Stimulated activated CD4-positive, alpha-beta T cell treated with anti-CD3 and anti-CD28 coated beads, TNF-alpha, amount 100 ng/mL, for 1 hour (primary cell): ENCODE measurements at places on chromosomes 1 and 21.

- DNase-seq = no peak
Observed at GRCh38 chr1:148289647-148290046, 137.6 kb upstream of the NBPF11 start.

DNA sequence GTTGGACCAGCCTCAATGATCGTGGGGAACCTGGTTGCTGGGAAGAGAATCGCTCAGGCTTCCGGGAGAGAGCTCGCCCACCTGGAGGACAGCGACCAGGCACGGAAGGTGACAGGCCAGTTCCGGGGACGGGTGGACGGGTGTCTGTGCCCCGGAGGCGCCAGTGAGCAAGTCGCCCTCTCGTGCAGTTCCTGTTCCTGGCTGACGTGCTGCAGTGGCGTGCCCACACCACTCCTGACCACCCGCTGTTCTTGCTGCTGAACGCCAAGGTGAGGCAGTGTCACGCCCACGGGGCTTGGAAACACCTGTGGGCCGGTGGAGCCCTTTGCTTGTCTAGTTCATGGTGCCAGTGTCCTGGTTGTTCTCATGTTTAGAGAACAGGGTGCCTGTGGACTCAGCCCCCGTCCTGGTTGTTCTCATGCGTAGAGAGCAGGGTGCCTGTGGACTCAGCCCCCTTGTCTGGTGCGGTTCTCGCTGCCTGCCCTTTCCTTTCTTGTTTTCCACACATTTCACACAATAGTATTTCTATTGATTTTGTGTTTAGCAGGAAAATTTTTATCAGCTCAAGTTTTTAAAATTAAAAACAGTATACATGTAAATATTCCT lies 53.1 kb downstream of the S100B start:
- DNase-seq = no peak

DNA sequence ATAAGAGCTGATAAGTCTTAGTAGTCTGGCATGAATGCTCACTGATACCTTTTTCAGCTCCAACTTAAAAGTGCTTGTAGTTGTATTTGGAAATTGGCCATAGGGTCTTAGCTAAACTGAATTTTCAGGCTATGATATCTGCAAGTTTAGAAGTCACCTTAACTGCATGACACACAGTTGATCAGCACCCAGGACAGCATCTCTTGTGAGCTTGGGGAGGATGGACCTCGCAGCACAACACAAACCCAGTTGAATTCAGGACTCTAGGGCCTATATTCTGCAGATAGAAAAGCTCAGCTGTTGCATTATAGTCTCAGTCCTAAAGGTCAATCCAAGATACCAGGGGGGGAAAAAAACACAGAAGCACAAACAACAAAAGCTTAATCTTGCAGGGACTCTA lies 394.3 kb downstream of the KCNH1 start:
- no peak for DNase-seq

GRCh38 chr1:15684468-15685291 lies 560 bp downstream of the PLEKHM2 start:
- DNase-seq = no peak

DNA sequence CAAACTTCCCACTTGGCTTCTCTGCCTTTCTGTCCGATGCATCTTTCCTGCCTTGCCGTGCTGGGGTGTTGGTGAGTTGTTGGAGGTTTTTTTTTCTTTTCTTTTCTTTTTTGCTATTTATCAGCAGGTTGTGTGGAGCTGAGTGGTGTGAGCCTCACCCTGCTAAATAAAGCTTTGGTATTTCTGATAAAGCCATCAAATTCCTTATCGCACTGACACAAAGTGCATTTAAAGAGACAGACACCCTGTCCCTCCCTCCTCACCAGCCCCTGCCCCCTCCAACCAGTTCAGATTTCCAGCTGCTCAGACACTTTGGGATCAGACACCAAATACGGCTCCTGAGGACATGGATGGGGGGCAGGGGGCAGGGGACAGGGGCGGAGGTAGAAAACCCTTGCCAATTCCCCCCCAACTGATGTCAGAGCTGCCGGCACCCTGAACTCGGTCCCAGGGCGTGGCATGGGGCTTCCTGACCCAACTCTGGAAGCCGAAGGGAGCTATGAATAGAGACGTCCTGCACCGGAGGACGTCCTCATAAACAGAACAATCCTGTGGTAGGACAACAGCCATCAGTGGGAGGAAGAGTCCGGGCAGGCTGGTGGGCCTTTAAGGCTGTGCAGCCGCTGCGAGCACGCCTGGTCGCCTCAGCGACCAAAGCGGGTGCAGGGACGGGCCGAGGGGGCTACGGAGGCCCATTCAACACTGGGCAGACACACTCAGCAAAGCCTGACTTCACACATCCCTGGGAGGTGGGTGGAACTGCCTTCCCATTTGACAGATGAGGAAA lies 79.0 kb downstream of the CASZ1 start:
- no peak for DNase-seq

DNA sequence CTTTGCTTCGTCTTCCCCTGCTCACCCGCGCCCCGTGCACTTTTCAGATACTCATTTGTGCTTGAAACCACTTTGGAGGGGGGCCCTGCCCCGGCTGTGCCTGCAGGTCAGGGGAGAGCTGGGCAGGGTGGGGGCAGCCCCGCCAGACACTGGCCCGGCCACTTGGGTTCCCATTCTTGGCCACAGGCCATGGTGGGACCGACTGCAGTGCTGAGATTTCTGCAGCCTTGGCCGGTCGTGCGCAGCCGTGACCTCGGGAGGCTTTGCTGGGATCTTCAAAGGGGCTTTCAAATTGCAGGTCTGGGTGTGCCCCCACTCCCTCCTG lies 54.5 kb upstream of the TTC34 start:
- DNase-seq = no peak

DNA sequence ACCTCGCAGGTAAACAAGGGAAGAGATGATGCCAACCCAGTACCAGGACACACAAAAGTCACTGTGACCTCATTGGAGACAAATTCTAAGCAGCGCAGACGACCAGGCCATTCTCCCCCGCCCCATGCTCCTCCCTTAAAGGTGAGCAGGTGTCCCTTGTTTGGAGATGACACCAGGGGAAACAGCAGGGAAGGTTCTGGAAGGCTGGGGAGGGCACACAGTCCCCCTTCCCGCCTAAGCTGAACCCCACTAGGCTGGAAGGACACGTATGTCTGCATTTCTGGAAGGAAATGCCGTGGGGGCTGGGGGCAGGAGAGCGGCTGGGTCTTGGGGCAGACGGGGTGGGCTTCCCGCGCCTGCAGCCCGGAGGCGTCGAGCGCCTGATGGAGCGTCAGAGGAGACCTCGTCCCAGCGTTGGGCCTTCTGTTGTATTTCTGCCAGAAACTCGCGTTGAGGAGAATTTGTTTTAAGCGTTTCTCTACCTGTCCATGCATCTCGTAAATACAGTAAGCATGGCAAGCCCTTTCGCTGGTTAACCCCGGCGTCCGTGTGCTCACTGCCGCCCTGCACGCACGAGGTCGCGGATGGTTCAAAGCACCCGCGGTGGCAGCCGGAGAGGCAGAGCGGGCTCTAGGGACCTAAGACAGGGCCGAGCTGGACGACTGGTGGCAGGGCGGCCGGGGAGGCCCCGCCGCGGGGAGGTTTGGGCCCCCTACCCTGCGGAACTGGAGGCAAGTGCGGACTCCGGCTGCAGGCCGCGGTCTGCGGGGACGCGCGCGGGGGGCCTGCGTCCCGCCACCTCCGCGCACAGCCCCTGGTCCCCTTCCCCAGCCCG lies 1.2 kb upstream of the LHX4 start:
- no peak for DNase-seq
